CD4-positive, alpha-beta memory T cell (primary cell): ENCODE measurements at places on chromosomes 5 and 9. TPM values are rescaled to one million over a fixed set of nuclear protein-coding genes. Genes with fewer than 3 reads are reported as not detected.

- no peak for DNase-seq
Observed at GRCh38 chr9:37776328-37776727, 8.5 kb downstream of the EXOSC3 start.

- DNase-seq = no peak
Observed at GRCh38 chr9:2907411-2907810, 63.5 kb upstream of the PUM3 start.

DNA sequence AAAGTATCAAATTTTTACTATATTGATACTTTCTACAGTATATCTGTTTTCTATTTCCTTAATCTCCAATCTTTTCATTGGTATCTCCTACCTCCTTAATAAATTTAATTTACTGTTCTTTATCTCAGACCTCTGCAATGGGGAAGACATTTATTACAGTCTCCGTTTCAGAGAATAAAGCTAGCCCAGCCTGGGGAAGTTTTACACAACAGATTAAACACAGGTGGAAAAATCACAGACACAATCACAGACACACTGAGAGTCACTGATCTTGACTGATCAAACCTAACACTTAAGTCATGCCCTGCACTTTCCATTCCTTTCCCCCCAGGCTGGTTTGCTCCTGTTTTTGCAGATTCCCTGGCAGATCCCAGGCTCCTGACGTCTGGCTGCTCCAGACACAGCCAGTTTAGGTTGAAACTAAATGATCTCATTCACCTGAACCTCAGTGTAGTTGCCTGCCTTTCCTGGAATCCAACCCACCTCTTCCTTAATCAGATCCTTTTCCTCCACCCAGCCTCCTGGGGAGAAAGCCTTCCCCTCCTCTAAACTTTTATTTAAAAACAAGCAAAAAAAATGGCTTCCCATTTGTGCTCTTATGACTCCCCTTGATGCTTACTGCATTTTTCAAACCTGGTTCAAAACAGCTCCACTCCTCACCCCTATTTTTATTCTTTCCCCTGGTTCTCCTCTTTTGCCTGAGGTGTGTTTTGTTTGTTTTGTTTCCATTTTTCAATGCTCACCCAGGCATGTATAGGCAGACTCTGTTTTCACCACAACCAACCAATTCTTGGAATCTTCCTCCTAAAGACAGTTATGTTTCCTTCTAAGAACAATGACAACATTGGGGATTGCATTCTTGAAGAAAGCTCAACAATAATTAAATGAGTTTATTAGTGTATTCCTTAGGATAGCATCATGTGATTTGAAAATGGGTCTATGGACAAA lies 29.5 kb upstream of the OSMR start:
- DNase-seq = no peak

DNA sequence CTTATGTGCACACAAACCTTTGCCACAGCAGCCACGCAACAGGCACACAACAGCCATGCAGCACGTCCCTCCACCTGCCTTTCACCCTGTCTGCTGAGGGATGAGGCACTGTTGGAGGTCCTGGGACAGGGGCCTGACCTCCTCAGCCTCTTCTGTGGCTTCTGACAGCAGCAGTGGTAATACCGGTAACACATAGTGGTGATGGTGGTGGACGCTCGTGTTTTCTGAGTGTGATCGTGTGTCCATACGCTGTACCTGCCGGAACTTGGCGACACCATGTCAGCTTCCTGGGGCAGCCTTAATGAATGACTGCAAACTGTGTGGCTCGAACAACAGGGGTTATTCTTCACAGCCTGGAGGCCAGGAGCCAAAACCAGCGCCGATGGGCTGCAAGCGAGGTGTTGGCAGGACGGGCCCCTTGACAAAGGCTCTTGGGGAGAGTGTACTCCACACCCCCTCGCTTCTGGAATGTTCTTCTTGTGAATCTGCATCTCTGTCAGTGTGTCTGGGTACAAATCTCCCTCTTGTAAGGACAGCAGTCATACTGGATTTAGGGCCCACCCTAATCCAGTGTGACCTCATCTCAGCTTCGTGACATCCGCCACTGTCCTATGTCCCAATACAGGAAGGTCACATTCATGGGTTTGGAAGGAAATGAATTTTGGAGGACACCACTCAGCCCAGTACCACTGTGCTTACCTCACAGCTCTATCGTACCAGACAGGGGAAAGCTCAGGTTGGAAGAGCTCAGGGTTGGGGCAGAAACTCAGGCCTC lies 55.3 kb upstream of the EXOC3 start:
- no peak for DNase-seq

DNA sequence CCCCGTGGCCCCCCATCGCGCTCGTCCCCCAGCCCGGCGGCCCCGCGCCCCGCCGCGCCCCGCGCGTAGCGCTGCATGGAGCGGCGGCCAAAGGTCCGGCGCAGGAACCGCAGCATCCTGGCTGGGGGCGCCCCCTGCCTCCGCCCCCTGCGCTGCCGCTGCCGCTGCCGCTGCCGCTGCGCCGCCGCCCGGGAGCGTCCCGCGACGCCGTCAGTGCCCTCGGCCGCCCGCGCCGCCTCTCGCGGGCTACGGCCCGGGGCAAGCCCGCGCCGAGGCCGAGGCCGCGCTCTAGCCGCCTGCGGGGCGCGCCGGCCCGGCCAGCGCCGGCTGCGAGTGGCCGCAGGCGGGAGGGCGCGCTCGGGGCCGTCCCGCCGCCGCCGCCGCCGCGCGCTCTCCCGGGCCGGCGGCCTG lies 523 bp downstream of the EPB41L4B start:
- no peak for DNase-seq

Gene BNC2
- total RNA-seq = not detected

Gene GZMA
- total RNA-seq = 25.0 TPM
